Retina (tissue), 1 donor: ENCODE measurements at places on chromosomes 11 and 22.

GRCh38 chr22:16810188-16810802, 14.9 kb downstream of the XKR3 start:
- no peak for DNase-seq

GRCh38 chr22:32699001-32699582, 102.4 kb upstream of the TIMP3 start:
- no peak for DNase-seq

DNA sequence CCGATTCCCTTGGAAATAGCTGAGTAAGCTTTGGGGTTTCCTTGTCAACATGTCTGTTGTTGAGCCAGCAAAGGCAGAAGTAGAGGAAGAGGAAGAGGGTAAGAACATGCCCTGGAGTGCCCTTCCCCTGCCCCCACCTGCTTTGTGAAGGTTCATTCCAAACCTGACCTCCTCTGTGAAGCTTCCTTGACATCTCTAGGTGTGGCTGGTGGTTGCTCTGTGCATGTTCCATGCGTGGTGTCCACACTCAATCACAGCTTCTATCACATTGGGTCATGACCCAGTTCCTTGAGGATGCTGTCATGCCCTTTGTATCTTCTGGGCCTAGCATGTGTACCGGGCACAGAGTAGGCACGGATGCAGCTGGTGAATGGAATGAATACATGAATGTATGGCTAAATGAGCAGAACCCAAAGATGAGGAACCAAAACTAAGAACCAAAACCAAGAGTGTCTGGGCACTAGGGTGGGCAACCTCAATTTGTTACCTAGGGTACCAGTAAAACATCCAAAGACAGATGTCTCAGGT, 23.7 kb upstream of the FXYD6 start:
- DNase-seq = no peak

- DNase-seq = no peak
Observed at GRCh38 chr22:48709453-48709852, 1118.2 kb downstream of the BRD1 start.

DNA sequence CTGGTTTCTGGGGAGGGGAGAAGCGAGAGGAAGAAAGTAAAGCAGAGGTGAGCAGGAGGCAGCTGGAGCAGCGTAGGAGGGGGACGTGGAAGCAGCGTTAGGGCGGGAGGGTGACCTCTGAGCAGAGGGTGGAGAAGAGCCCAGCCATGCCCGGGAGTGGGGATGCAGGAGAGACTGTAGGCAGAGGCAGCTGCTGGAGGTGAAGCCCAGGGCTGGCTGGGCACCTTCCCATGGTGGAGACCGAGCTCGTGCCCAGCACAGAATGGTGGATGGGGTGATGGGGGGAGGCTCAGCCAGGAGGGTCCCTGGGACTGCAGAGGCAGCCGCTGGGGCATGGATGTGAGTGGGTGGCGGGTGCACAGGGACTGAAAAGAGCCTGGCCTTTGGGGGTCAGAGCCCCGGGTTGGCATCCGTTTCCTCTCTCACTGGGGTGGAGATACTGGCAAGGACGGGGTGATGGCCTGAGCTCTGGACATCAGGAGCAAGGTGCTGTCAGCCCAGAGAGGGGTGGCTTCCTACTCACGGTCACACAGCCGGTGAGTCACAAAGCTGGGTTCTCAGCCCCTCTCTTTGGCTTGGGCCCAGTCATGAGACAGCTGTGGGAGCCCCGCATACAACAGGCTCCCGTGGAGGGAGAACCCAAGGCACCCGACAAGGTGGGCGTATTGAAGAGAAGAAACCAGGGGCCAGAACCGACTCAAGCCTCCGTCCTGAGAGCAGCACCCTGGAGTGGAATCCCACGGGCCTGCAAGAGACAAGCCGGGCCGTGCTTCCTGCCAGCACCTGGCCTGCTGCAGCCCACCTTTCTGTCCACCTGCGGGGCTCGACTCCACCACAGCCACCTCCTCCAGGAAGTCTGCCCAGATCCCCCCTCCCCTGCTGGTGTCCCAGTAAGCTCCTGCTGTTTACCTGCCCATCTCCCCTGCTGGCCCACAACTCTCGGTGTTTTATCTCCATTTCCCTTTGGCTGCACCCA, 45.8 kb upstream of the FGF3 start:
- no peak for DNase-seq

GRCh38 chr11:47667135-47667534, 24.8 kb upstream of the MTCH2 start:
- DNase-seq = no peak

DNA sequence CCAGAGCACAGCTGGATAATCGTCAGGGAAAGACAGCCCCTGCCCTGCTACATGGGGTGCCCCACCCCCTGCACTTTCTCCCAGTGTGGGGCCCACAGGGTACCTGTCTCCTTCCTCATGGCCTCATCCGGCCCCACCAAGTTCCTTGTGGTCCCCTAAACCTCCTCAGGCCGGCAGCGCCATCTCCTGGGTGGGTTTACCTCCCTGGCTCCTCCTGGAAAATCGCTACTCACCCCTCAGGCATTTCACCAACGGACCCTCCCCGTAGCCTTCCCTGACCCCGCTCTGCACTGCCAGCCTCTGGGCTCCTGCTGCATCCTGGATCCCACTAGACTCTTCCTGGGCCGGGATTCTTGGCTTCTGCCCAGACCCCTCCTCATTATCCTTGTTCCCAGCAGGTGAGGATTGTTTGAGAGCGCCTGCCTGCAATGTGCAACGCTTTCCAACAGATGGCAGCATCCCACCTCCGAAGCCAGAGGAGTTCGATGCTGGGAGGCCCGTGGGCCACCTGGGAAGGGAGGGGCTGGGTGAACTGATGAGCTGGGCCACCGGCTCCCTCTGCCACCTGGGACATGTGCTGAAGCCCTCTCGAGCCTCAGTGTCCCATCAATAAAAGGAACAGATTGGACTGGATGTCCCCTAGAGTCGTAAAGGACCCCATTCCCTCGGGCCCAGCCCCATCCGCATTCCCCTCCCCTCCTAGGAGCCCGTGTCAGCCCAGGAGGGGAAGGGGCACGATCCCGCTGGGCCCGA, 44.2 kb upstream of the TTLL12 start:
- peak; percentile 86 for DNase-seq

- DNase-seq = no peak
Observed at GRCh38 chr22:19520566-19521305, 3.5 kb downstream of the CLDN5 start.

DNA sequence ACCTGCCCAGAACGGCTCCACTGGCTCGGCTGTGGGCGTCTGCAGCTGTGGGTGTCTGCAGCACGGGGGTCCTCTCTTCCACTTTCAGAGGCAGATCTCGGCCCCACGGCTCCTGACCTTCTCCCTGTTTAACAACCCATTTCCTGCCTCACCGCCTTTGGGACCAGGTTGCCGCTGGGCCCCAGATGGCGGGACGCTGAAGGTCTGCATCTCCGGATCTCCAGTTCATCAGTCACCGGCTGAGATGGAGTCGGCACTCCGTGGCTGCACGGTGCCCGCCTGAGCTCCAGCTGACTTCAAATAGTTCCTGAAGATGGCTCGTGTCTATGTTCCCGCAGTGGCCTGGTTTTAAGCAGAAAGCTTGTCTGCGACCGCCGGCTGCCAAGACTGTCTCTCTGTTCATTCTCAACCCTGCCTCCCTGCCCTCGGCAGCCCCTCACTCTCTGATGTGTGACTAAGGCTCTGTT, 475.9 kb downstream of the BRD1 start:
- no peak for DNase-seq

DNA sequence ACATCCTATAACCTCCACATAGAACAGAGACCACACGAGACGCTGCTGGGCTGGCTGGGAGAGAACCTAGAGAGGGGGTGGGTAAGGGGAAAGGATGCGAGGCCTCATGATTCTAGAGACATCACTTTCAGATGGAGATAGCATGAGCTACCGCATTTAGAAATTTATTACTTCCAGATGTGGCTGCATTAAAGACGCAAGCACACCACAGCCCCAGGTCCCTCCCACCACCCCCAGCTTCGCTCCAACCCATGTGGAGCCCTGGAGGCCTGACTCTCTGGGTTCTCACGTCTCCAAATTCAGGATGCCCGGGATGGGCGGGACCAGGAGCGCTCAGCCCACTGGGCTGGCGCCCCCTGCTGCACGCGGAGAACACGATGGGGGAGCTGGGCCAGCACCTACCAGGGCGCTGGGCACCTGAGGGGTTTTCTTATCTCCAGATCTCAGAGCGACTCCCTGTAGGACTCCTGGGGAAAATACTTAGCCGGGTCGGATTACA, 13.6 kb downstream of the MRPL21 start:
- DNase-seq = peak; percentile 17

GRCh38 chr11:127226949-127227348, 226.4 kb upstream of the KIRREL3 start:
- DNase-seq = no peak

- no peak for DNase-seq
Observed at GRCh38 chr11:102757823-102758549, 22.4 kb downstream of the MMP10 start.

DNA sequence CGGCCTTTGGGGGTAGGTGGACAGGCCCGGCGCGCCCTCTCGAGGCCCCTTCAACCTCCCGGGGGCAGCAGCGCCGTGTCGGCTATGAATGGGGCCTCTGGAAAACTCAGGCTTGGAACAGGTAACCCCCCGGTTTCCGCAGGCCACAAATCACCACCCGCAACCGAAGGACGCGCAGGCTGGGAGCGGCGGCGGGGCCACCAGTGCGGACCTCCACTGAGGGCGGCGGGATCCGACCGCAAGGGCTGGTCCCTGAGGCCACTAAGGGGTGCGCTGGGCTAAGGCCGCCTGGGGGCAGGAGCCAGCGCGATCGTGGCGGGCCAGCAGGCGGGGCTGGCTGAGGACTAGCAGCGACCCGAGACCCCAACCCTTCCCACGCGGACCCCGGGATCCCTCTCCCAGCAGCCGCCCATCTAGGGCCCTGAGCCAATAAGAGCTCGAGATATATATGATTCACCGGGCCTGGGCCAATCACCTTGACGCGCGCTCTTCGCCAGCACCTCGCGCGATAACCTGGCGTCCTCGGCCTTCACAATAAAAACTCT, 609 bp upstream of the ATF4 start:
- DNase-seq = peak; percentile 99

GRCh38 chr11:34464591-34465051, 25.9 kb downstream of the CAT start:
- DNase-seq = no peak

DNA sequence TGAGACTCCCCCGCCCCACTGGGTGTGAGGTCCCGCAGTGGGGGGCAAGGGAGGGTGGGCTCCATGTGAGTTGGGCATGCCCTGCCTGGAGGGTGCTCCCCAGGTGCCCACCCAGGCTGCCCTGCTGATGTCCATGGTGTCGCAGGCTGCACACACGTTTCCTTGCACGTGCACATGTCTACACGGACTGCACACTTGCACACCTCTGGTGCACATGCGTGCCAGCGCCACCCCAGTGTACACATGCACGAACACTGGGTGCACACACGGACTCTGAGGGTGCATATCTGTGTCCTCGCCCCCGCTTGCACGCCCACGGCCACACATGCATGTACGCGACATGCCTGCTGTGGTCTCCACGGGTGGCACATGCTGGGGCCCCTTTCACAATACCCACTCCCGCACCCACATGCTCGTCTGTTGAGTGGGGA, 35.2 kb upstream of the PRODH start:
- DNase-seq = peak; percentile 29

- peak; percentile 6 for DNase-seq
Observed at GRCh38 chr11:114179234-114179941, 116.8 kb upstream of the NNMT start.

DNA sequence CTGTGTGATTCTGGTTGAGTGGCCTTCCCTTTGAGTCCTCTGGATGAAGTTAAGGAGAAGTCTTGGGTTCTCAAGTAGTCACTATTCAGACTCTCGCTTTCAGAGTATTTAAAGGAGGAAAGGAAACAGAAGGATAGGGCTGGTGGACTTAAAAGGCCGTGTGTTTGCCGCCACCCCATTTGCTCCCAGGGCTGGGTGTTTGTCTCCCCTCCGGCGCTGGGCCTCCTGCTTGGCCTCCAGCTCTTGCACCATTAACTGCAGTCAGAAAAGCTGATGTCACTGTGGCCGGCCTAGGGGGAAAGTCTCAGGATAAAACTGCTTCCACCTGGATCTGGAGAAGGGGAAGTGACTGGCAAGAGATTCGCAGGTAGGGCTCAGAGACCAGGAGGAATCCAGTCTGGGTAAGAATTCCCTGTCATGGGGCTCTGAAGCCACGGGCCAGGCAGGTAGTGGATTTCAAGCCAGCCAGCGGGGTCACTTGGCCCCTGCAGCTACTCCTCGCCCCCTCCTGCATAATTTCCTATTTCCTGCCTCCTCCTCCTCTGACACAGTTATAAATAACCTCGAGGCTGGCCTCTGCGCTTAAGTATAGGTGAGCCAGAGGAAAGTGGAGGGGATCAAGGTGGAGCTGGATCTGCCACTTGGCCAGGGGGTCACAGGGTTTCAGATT, 17.1 kb downstream of the TIMP3 start:
- DNase-seq = no peak

DNA sequence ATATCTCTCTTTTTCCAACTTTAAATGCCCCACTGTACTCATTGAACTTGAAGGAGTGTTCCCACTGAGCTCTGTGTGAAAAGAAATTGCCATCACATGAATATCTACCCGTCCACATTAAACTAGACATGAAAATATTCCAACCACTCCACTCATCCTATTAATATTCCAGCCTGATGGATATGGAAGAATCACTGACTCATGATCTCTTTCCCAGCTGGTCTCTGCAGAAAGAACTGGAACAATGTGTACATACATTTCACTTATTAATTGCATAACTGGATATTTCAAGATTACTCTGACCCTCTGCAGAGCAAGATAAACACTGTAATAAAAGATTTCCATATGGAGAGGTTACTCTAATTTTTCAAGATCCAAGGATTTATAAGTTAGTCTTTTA, 711.1 kb upstream of the LRRC4C start:
- DNase-seq = no peak

- no peak for DNase-seq
Observed at GRCh38 chr11:27060816-27061460, 20.3 kb downstream of the BBOX1 start.

GRCh38 chr11:72813740-72814285, 398 bp upstream of the ATG16L2 start:
- DNase-seq = peak; percentile 96

GRCh38 chr22:20021196-20022181, 579 bp downstream of the TANGO2 start:
- DNase-seq = no peak

- no peak for DNase-seq
Observed at GRCh38 chr11:63557570-63557969, 5.6 kb downstream of the PLAAT2 start.

GRCh38 chr11:92383430-92383829, 158.8 kb downstream of the FAT3 start:
- no peak for DNase-seq

- no peak for DNase-seq
Observed at GRCh38 chr11:134597452-134597851, 185.4 kb upstream of the B3GAT1 start.
